ENCODE measurements at places on chromosomes 16 and 17.
A peak's percentile ranks its signal among the peaks of the same experiment; 100 is the strongest.

- DNase-seq, result no peak
Measured at GRCh38 chr16:17382514-17382913, 88.2 kb downstream of the XYLT1 start.

GRCh38 chr16:81509404-81509803 is 64.8 kb downstream of the CMIP start:
- no peak for DNase-seq

DNA sequence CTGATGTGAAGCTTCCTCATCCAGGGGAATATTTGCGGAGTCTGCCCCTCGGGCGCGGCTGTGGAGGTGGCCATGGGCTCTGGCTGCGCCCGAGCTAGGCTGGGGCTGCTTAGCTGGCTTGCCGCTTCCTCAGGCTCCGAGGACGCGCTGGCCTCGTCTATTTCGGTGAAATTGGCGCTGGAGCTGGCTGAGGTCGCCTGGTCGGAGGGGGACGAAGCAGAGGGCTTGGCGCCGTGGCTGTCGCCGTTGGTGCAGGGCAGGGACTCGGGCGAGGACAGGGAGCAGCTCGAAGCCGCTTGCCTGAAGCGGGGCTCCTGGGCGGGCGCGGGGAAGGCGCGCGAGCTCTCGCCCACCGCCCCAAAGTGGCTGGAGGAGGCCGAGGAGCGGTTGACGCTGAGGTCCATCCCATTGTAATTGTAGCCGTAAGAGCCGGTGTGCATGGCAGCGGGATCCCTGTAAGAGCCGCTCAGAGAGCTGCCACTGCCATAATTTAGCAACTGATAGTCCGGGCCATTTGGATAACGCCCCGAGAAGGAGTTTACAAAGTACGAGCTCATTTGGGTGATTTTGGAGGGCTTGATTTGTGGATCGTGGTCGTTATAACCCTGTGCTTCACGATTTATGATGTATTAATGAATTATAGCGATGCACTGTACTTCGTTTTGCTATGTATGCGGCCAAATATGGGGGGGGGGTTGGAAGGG is at the start of gene HOXB5:
HOXB5 (minus strand) TSS at position 654 of the 704 bp plus-strand sequence; CDS start at position 557, 97 bp downstream.
- DNase-seq, result no peak

GRCh38 chr17:17680477-17681186 is 626 bp upstream of the RAI1 start:
- no peak for DNase-seq

DNA sequence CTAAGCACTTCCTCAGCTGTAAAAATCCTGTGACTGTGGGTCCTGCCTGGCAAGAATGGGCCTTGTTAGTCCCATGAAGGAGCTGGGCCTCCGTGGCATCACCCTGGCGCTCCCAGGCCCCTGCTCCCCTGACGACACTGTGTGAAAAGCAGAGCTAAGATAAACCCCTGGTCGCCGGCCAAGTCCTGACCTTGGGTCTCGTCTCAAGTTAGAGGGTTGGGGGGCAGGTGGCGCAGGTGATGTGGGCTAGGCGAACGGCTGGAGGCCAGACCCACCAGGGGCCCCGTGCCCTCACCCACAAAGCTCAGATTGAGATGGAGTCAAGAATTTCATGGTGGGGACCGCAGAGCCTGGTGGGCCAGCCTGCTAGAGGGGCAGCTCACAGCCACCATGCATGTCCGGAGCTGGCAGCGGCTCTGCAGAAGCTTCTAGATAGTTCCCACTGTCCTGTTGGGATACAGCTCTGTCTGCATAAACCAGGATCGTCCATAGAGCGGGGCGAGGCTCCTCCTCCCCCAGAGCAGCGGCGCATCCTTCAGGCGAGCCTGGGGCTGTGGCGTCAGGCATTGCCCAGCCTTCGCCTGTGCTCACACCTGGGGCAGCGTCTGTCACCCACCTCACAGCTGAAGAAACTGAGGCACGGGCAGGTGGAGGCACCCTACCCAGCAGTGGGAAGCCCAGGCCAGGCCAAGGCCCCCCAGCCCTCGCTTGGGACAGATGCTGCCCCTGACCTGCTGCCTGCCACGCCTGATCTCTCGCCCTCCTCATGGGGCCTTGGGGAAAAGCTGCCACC is 12.0 kb downstream of the CYBC1 start:
- no peak for DNase-seq

DNA sequence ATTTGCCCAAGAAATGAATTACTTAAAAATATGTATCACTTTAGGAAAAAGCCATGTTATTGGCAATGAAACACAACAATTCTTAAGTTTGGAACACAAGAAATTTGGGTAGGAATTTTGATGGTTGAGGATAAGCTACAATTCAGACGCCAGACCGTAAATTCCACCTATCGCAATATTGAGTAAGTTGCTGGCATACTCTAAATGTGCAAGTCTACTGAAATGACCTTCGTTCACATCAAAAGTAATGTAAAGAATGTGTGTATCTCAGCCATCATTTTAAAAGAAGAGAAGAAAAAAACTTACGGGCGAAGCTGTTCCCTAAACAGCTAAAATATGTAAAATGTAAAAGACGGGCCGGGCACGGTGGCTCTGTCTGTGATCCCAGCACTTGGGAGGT is 33.4 kb downstream of the UBE2G1 start:
- DNase-seq, result no peak

GRCh38 chr16:87297918-87298631 is 19.1 kb downstream of the C16orf95 start:
- no peak for DNase-seq

DNA sequence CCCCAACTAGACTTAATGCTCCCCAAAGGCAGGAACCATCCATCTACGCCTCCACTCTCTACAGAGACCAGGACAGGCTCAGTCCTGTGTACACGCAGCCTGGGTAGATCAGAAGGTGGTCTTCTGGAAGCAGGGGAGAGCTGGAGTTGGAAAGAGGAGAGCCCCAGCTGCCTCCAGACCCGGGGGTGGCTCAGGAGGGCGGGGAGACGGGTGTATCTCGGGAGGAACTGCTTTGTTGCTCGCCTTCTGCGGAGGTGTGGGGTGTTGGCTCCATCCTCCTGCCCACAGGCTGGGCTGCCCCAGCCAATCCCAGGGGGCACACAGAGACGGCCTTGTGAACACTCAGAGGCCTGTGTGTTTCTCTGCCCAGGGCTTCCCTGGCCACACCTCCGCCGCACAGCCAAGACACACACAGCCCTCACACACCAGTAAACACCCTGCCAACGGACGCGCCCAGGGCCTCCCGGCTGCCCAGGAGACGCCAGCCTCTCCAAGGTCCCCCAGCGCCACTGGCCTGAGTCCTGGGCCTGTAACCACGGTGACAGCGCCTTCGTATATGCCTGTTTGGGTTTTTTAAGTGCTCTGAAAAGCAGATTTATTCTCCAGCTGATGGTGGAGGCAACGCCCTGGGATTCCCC is 143.4 kb upstream of the CDC42EP4 start:
- DNase-seq, result no peak

- no peak for DNase-seq
Measured at GRCh38 chr17:57044976-57045867, 39.8 kb upstream of the AKAP1 start.

DNA sequence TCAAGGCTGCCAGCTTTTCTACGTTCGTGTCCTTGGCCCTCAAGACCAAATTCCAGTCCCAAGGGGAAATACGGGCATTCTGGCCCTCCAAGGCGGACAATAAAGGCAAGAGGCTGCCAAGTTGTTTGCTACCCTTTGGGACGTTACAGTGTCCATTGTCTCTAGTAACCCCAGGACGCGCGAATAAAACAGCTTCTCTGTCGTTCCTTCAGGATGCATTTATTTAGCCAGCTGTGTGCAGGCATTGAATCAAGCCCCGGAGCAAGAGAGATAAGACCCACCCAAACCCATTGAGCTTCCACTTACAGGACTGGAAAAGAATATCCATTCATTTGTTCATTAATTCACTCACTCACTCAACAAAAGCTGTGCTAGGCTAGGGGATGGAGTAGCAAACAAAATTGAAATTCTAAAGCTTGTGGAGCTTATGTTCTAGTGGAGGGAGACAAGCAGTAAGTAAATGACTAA is 656 bp downstream of the MRPL58 start:
- no peak for DNase-seq

DNA sequence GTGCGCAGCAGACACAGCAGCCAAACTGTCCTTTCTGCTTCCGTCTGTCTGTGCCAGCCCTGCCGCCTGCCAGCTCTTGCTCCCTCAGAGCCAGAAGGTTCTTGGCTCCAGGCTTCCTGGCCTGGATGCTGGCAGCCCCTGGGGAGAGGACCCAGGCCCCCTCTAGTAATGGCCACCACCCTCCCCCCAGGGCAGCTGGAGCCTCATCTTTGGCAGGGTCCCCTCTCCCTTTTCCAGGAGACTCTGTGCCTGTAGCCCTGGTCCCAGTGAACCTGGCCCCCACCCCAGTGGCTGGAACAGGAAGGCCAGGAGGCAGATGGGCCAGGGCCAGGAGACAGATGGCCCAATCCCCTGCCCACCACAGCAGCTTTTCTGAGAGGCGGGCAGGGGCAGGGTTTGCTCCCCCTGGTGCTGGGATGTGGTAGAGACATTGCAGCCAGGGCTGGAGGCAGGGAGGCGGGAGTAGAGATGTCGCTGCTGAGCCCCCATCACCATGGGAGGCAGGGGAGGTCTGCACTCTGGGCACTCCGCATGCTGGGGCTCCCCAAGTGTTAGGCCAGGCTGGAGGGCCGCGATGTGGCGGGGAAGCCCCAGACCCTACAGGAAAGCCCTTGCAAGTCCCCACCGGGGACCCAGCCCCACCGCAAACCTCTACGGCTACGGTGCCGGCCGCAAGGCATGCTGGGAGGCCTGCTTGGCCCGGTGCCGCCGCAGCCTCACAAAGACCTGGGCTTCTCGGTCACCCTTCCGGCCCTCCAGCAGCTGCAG is 16.7 kb downstream of the UNC13D start:
- peak; percentile 39 for DNase-seq

DNA sequence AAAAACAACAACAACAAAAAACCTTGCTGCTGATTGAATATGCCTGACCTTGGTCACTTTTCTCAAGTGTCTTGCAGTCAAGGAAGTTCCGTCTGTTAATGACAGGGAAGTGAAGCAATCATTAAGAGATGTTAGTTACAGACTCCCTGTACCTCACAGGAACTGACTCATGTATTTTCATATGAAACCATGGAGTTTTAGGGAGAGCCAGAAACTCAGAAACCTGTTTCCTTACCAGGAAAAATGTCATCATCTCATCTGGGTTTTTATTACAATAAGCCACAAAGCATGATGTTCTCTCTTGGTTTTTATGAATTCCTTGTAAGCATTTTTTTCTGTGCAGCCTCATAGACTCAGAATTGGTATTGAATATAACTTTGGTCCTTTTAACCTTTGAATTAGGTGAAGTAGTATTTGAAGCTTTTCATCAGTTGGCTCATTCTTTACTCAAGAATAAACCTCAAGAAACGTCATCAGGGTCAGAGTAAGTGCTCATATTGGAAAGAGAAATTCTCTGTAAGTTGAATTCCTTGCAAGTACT is 10.3 kb downstream of the LYRM1 start:
- DNase-seq, result no peak

DNA sequence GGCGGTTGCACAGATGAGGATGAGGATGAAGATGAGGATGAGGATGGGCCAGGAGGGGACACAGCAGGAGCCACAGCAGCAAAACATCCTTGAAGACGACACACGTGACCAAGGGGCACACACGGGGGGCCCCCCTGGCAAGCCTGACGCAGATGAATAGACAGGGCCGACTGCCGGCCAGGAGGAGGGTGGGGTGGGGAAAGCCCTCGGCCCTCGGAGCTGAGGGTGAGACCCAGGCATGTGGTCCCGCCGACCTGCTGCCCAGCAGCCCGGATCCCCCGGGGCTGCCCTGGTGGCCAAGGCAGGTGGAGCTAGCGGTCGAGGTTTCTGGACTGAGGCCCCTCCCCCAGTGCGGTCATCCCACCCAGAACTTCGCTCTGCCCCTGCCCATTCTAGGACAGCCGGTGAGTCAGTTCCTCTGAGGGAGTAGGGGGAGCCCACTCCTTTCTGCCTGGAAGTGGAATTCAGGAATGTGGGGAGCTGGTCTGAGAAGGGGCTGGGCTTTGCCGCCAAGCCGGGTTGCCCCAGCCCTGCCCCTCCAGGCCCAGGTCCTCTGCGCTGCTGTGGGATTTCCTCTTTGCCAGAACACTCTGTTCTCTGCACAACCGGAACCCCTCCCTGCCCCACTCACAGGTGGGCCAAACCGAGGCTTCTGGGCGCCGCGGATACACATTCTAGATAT is 9.9 kb downstream of the CYGB start:
- no peak for DNase-seq

GRCh38 chr17:49049265-49049664 is 52.1 kb downstream of the IGF2BP1 start:
- no peak for DNase-seq

DNA sequence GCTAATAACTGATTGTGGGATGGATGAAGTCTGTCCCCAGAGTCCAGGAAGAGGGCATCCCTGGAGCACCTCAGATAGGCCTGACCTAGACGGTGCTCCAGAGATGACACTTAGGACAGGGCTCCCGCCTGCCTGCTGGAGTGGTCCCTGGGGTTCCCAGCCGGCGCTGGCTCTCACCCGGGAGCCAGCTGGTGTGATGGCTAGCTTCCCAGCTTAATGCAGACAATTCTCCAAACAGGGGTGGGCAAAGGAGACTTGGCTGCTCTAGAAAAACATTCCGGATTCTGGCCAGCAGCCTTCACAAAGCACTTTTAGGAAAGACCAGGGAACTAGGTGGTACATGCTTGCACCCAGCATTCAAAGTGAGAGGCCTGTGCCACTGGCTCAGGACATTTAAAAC is 18.6 kb downstream of the ACE start:
- DNase-seq, result no peak

GRCh38 chr17:43822570-43823190 is 10.3 kb downstream of the MPP3 start:
- DNase-seq, result no peak

DNA sequence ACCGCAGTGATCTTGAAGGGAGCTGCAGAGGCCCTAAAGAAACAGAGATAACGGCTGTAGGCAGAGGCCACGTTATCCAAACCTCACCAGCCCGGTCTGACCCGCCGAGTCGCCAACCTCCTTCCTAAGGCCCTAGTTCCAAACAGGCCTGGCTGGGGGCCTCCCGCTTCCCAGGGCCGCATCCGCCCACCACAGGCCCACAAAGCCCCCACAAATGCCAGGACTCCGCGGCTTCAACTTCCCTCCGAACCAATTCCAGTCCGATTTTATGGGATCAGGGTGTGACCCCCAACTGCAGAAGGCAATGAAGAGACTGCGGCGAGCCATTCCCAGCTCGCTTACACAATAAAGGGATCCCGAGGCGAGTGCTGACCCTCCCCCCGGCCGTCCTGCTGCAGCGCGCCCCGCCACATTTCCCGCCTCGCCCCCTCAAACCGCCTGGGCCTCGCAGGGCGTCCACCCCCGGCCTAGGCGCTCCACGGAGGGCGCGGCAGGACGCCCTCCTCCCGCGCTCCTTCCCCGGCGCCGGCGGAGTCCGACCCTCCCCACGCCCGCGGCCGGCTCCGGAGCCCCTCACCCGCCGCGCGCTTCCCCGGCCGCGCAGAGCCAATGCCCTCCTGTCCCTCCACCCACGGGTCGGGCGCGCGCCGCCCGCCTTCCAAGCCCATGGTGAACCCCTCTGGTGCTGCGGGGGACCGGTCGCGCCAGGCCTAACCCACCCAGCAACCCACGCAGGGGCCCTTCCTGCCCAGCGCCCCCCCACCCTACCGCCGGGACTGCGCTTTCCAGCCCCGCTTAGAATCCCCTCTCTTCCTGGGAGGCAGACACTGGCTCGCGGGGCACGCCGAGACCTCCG is 926 bp downstream of the MYH10 start:
- no peak for DNase-seq
